ENCODE measurements at places on chromosomes 5 and 9.

GRCh38 chr9:100466171-100466828 is 6.6 kb upstream of the TMEFF1 start:
- no peak for ATAC-seq

DNA sequence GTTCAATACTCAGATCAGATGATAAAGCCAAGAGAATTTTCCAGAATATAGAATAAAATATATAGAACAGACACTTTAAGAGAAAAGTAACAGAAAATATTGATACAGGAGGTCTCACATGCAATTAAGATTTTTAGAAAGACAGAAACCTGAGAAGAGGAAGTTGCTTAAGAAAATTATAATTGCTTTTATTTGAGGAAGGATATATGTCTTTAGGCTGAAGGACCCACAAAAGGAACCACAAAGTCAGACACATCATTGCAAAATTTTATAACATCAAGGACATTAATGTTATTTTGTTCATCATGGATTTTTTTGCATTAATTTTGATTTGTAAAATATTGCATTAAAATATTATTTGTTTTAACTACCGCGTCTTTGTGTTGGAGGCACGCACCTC is 141.5 kb downstream of the FSTL4 start:
- ATAC-seq = no peak

GRCh38 chr5:2013301-2014057 is 130.8 kb upstream of the IRX4 start:
- ATAC-seq = no peak

DNA sequence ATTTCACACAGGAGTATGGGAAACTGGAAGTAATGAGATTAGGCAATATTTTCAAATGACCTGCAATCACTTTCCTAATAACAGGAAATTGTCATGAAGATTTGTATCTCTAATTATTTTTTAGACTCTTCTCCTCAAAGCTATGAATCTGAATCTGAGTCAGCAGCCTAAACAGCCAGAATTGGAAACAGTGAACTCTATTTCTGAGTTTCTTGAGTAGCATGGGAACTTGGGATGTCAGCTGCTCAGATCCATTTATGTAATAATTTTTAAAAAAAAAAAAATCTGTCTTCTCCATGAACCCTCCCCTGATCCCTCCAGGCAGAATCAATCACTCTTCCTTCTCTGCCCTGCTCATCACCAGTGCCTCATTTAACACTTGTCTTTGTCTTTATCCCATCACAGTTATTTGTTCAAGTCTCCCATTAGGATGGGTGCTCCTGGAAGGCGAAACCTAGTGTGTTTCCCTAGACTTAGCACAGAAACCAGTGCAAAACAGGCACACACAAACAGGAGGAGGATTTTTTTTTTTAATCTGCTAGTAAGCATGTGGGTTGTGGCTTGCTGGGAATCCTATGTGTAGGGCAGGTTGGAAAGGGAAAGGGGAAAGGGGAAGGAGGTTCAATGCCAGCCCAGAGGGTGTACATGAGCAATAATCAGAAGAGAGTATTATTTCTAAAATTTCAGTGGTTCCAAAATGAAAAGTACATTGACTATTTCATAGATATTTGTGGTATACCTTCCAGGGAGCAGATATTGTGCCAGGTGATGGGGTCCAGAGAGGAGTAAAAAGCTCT is 186.8 kb downstream of the TTLL11 start:
- peak; percentile 46 for ATAC-seq

- ATAC-seq = no peak
Observed at GRCh38 chr5:145826895-145827674, 8.1 kb downstream of the PRELID2 start.

- ATAC-seq = peak; percentile 96
Observed at GRCh38 chr9:121725008-121725775, 73.8 kb downstream of the DAB2IP start.

DNA sequence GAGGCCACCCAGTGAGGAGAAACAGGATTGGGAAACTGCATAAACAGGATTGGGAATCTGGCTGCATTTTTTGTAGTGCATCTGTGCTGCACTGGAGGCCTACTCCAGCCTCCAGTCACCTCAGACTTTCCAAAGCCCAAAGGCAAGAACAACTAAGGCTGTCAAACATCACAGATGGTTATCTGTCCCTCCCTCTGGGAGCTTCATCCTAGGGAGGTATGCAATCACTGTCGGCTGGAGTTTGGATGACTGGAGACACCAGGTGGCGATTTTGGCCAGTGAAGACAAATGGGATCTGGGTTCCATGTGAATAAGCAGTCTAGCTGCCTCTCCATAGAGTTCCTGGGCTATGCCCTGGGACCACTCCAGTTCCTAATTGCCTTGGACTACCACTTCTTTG is 9.3 kb upstream of the SPINK13 start:
- ATAC-seq = no peak

DNA sequence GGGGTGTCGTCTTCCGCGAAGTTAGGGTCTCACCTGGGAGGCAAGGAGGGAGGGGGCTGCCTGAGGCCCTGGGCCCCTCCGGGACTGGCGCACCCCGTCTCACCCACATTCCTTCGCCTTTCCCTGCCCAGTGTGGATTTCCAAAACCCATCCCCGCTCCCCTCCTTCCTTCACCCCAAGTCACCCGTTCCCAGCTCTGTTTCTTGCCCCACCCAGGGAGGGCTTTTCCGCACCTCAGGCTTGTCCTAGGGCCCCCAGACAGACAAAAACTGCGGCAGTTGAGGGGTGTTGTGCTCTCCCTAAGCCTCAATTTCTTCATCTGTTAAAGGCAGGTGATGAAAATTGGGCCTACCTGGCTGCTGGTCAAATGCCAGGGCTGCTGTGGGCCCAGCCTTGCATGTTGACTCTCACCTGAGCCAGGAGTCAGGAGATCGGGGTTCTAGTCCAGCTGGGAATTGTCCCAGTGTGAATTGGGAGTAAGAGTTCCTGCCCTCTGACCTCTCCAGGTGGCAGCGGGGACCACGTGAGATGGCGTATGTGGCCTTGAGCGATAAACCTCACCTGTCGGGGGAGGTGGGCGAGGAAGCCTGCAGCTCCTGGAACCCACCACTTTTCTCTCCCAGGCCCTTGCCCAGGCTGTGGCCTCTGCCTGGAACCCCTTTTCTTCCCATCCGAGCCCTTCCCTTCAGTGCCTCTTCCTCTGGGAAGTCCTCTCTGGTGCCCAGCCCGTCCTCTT is 143.4 kb upstream of the IER5L start:
- no peak for ATAC-seq

GRCh38 chr5:1801222-1801966 is at the start of gene NDUFS6:
TSS of gene NDUFS6 (plus strand) at chr5:1801407. CDS start at chr5:1801418, 11 bp downstream.
- ATAC-seq = peak; percentile 72

DNA sequence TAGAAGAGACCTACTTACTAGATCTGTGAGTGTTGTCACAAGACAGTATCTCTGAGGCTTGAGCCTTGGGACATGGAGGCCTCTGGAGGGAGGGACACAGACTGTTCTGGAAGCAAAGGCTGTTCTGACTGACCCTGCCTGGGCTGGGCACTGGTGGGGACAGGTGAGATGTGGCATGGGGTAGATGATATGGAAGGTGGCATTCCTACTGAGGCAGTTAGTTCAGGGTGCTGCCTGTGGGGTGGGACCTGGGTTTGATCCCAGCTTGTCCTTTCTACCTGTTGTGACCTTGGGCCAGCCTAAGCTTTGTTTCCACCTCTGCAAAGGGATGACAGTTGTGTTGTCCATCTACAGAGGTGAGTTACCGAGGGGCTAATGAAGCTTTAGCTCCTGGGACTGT is 140.2 kb downstream of the C9orf50 start:
- no peak for ATAC-seq

GRCh38 chr5:2465383-2465782 is 286.1 kb downstream of the IRX2 start:
- no peak for ATAC-seq

- ATAC-seq = no peak
Observed at GRCh38 chr5:162824360-162824759, 613.0 kb upstream of the CCNG1 start.

DNA sequence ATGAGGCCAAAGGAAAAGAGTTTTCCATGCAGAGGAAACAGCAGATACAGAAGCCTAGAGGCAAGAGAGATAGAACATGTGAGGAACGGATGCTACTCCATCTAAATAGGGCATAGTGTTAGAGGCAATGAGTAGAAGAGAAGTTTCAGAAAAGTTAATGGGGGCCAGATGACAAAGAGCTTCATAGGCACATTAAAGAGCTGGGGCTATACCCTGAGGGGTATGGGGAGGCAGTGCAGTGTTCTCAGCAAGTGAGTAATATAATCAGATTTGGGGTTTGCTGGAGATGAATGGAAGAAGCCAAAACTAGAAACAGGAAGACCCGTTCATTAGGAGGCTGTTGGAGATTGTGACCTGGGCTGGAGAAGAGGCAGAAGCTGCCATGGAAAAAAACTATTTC is 87.2 kb downstream of the GLIS3 start:
- no peak for ATAC-seq

- no peak for ATAC-seq
Observed at GRCh38 chr9:127550282-127550681, 61.8 kb upstream of the STXBP1 start.

GRCh38 chr5:107705402-107706014 is 34.8 kb upstream of the EFNA5 start:
- ATAC-seq = no peak

DNA sequence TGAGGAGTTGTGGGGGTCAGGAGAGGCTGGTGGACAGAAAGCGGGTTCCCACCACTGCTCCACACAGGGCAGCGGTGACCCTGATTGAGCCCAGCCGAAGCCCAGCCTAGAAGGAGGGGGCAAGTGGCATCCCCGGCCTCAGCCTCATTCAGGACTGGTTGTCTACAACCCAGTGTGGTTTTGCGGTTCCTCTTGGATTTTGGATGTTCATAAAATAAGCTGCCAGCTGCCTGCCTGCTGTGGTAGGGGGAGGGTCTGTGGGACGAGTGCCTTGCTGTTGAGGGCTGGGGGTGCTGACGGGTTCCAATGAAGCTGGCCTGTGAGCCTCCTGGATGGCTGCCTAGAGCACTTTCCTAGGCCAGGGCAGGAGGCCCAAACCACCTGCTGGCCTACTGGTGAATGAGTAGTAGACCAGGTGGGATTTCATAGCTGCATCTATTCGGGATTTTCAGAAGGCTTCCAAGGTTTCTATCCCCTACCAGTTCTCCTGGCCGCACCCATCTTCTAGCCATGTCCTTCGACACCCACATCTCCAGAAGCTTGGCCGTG is 102.4 kb downstream of the NDFIP1 start:
- ATAC-seq = no peak

DNA sequence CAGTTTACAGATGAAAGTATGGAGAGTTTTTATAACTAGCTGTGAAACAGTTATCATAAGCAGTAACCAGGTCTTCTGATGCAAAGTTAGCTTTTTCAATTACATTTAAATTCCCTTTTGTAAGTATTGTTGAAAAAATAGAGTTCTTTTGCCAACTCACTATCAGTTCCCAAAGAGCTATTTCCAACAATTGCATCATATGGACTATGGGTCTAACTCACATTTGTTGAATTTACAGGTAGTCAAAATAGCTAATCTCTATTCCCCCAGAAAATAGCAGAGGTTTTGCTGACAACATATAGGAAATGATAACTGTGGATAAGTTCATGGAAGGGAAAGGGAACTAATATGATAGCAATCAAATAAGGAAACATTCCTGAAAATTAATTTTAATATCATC is 1.4 kb downstream of the SPINK1 start:
- ATAC-seq = no peak

- no peak for ATAC-seq
Observed at GRCh38 chr5:40554054-40554453, 125.7 kb upstream of the PTGER4 start.

GRCh38 chr5:55172937-55173686 is at the start of gene CDC20B:
TSS of gene CDC20B (minus strand) at chr5:55173177. CDS start at chr5:55173000, 177 bp downstream.
- ATAC-seq = peak; percentile 91

- ATAC-seq = no peak
Observed at GRCh38 chr5:12413585-12413984, 509.3 kb upstream of the CTNND2 start.

DNA sequence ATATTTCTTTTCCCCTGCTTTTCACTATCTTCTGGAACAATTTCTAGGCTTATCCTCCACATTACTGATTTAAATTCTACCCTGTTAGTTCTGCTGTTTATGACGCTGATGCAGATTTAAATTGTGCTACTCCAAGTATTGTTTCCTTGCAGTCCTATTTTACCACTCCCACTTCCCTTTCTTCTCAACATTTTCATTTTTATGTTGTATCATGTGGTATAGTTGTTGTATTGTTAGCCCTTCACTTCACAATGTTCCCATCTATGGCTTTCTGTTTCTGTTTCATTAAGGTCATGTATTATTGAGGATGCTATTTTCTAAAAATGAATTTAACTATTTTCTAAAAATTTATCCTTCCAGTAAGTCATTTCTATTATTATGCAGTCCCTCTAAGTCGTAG is 254.4 kb downstream of the NDUFS4 start:
- ATAC-seq = no peak

DNA sequence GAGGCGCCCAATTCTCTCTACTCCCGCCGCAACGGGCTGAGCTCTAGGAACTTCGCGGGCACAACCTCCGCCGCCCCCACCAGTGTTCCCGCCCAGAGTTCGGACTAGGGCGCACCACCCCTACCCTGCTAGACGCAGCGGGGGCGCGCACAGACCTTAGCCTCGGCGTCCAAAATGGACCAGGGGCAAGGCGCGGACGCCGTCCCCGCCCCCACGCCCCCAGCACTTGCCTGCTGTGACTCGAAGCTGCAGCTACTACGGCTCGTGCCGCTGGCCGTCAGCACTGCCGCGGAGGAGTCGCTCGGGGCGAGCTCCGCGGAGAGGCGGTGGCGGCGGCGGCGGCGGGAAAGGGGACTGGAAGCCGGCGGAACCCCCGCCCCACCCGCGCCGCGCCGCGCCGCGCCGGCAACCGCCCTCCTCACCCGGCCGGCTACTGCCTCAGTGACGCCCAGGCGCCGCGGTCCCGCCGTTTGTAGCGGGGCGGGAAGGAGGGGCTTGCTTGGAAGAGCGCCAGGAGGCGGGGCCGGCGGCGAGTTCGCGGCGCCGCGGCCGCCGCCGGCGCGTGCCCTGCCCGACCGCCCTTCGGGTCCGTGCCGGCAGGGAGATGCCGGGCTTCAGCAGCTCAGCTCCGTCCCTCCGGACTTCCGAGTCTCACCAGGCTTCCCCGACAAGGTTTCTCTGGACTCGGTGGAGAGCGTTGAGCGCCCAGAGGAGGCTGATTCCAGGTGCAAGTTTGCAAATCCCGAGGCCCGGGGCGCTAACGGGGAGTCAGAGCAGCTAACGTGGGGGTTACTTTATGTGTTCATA is 4.5 kb downstream of the ELAVL2 start:
- ATAC-seq = peak; percentile 23

GRCh38 chr9:101479338-101480030 is 43.9 kb upstream of the ALDOB start:
- no peak for ATAC-seq

DNA sequence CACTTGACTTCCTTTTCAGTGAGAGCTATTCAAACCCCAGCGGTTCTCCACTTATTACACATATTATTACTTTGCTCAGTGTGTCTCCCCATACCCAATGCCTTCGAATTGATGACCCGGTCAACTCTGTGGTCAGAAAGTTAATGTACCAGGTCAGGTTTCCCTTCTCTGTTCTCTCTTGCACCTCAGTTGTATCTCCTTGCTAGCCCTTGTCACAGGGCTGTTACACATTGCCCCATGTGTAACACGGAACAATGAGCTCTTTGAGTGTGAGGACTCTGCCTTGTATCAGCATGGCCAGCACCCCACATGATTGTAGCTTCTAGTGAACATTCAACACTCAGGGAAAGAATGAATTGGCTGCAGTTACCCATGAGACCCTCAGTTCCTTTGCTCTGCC is 73.6 kb downstream of the DOCK2 start:
- ATAC-seq = no peak

All from gastroesophageal sphincter (tissue), 4 donors.